ENCODE measurements at places on chromosomes 4 and X.

DNA sequence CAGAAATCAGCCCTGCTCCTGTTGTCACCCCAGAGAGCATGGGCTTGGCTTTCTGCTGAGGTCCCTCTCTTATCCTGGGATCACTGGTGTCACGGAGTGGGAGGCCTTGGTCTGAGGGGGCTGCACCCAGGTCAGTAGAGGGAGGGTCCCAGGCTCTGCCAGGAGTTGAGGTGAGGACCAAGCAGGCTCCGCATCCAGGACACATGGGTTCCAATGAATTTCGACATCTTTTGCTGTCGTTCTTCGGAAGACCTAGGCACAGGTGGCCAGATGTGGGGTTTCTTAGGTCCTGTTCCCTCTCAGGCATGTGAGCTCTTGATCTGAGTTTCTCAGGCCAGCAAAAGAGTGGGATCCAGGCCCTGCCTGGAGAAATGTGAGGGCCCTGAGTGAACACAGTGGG, 10.0 kb downstream of the MAGEA4 start:
- no peak for DNase-seq

- DNase-seq: no peak
Observed at GRCh38 chr4:167196344-167197012, 37.8 kb downstream of the SPOCK3 start.

DNA sequence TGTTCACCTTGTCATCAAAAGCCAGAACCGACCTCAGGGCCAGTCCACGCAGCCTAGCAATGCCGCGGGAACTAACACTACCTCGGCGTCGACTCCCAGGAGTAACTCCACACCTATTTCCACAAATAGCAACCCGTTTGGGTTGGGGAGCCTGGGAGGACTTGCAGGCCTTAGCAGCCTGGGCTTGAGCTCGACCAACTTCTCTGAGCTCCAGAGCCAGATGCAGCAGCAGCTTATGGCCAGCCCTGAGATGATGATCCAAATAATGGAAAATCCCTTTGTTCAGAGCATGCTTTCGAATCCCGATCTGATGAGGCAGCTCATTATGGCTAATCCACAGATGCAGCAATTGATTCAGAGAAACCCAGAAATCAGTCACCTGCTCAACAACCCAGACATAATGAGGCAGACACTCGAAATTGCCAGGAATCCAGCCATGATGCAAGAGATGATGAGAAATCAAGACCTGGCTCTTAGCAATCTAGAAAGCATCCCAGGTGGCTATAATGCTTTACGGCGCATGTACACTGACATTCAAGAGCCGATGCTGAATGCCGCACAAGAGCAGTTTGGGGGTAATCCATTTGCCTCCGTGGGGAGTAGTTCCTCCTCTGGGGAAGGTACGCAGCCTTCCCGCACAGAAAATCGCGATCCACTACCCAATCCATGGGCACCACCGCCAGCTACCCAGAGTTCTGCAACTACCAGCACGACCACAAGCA, 898 bp downstream of the UBQLN2 start:
- DNase-seq: no peak

GRCh38 chr4:123046096-123046495, 123.7 kb upstream of the NUDT6 start:
- DNase-seq: no peak

- no peak for DNase-seq
Observed at GRCh38 chr4:185213877-185214276, 4.5 kb downstream of the SNX25 start.

- no peak for DNase-seq
Observed at GRCh38 chrX:20743046-20743445, 476.3 kb upstream of the RPS6KA3 start.

- DNase-seq: no peak
Observed at GRCh38 chr4:75065909-75066308, 133.0 kb downstream of the PARM1 start.

DNA sequence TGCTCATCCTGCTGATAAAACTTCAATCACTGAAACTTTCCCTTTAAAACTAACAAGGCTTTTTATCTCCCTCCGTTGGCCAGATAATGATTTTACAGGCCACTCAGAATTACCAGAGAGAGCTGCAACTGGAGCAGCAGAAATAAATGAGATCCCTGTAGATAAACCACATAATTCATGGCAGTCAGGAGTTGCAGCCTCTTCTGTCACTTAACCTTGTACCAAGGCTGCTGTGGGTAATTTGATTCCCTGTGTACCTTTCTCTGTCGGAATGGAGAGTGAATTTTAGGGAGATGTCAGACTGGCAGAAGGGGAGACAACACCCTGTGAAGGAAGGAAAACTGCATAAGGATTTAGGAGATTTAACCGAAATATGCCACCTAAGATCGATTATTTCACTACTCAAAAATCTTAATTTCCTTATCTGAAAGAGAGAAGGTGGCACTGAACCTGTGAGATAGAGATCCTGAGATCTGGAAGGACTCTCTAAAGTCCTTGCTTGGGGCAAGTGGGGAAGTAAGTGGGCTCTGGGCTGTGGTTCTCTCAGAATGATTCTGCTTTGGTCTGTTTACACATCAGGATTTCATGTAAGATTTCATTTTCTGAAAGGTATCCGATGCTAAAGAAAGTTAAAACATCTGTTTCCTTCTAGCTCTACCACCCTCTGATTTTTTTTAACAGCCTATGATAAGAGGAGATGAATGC, 14.3 kb upstream of the TSPAN5 start:
- no peak for DNase-seq

GRCh38 chr4:25667931-25668557, 12.4 kb downstream of the SLC34A2 start:
- DNase-seq: no peak

- DNase-seq: no peak
Observed at GRCh38 chrX:106897259-106897658, 5.9 kb downstream of the RIPPLY1 start.

- no peak for DNase-seq
Observed at GRCh38 chr4:97411356-97411755, 731.9 kb downstream of the STPG2 start.

DNA sequence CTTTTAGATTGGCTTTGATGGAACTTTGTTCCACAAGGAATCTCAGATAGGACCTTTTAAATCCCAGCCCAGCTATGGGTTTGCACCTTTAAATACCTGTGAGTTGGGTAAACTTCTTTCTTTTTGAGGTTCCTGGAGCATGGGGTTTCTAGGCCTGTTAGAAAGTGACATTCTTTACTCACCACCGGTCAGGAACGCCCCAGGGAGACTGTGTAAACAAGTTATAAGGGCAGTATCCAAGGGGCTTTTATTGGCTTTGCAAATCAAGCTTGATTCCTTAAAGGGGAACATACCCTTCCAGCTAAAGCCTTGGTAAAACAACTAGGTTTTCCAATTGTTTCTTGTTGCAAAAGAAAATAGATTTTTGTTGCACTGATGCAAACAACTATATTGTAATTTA, 93.4 kb downstream of the TENT5D start:
- no peak for DNase-seq

- no peak for DNase-seq
Observed at GRCh38 chrX:149650162-149650561, 18.6 kb upstream of the TMEM185A start.

DNA sequence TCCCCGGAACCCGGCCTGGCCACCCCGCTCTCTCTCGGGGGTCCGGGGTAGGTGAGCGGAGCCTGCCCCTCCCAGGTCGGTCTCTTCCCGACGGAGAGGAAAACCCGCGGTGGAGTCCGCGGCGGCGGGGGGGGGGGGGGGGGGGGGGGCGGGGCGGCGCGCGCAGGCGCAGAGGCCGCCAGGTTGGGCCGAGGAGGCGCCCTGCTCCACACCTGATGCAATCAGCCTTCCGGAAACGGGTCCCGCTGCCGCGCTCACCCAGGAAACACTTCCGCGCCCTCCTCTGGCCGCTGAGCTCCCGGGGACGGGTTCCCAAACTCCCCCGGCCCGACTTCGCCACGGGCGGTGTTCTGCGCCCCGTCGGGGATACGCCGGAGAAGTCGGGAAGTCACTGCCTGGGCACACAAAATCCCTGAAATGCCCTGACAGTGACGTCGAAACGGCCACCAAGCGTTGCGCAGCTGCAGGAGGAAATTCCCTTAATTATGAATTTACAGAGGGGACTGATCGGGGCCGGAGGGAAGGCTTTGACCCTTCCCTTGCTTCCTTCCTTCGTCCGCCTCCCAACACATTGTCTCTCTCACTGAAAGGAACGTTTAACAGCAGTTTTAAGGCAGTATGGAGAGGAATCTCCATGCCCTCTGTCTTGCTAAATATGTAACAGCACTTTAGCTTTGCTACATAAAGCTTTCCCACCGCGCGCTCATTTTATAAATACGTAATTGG, 2.1 kb upstream of the APBB2 start:
- peak; percentile 93 for DNase-seq

DNA sequence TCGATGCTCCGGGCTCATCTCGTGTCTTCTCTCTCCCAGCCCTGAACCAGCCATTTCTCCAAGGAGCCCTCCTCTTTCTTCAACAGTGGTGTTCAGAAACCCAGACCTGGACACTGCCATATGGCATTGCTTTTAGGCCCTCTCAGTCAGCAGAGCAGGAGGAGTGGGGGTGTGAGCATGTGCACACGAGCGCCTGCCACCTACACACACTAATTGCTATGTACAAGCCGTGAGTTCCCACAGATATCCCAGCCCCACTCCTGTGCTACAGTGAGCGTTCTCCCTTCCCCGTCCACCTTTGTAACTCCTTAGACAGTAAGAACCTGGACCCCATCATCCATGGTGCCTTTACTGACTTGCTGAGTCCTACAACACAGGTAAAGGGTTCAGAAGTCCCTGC, 53.8 kb downstream of the TNIP2 start:
- DNase-seq: no peak

DNA sequence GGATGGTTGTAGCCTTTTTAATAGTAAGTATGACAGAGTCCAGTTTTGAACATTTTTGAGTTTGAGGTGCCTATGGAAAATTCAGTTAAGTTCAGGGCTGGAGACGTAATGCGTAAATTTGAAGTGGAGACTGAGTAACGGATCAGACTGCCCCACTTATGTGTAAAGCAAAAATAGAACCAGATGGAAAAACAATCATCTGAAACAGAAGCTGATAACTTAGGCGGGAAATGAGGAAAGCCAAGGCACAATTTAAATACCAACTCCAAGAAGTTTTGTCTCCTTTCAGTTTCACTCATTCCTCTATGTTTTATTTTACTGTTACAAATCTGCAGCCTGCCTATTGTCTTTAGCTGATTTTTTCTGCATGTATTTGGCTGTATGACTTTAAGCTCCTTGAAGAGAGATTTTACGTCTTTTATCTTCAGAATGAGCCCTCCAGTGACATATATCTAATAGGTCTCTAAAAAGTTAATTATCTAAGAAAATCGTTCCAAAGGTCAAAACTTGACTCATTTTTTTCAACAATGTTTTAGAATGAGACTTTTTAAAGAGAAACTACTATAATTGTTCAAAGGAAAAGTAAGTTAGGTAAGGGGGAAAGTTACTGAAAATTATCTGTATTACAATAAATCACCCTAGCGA, 1.1 kb downstream of the SGCB start:
- no peak for DNase-seq

GRCh38 chr4:148530114-148530513, 87.9 kb upstream of the NR3C2 start:
- no peak for DNase-seq

DNA sequence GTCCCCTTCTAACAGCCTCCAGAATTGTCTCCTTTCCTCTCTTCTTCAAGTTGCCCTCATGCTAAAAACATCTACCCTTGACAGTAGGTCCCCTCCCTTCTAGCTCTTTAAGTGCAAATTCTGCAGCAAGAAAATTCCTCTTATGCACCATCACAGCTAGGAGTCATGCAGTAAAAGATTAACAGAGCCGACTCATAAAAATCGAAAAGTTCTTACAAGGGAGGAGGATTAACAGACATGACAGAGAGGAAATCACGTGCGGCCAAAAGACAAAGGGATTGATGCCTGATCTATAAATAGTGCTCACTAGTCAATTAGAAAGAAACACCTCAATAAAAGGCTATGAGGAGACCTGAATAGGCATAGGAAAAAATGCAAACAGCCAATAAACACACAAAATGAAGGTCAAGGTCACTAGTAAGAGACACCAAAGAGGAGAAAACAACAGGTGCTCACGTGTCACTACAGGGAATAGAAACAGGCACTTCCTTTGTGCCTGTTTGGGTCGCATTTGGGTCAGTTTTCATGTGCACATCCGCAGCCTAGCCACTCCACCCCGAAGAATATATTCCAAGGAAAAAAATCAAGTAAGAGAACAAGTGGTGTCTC, 3.4 kb downstream of the RNF212 start:
- no peak for DNase-seq

DNA sequence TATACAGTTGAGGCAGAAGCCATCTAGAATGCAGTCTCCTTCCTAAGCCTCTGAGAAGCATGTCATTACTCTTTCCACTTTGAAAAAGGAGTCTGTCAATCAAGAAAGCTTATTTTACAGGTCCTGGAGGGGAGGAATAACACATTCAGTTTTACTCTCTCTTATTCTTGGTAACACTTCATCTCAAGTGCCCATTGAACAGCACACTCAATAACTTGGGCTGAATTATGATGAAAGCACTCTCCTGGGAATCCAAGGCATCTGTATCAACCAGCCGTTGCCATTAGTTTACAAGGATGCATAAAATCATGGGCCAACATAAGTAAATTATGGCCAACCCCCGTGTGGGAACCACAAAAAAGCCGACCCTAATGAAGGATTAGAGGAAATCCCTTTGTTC, 282.4 kb downstream of the C4orf33 start:
- no peak for DNase-seq

GRCh38 chr4:100189820-100190642, at the start of gene DDIT4L:
TSS of gene DDIT4L (minus strand) at chr4:100190468. CDS start at chr4:100189983, 485 bp downstream.
- peak; percentile 44 for DNase-seq

DNA sequence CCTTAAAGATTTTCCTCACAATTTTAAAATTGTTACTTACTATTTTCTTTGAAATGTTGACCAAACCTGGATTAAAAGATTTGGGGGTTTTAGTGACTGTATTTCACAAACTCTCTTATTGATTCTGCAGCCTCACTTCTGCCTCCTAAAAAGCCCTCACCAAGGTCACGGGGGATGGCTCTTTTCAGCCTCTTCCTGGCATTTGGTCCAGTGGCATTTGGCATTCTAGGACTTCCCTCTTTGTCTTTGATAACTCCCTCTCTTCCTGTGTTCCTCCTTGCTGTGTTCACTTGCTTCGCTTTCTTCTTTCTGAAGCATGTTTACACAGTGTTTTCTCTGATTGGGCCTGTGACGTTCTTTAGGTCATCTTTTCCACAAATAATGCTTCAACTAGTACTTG, 21.5 kb downstream of the PKD2 start:
- DNase-seq: no peak

GRCh38 chrX:19195243-19195610, 73.0 kb upstream of the ADGRG2 start:
- DNase-seq: no peak

GRCh38 chr4:175499735-175500352, 312.2 kb downstream of the GPM6A start:
- peak; percentile 58 for DNase-seq

GRCh38 chr4:168317621-168318020, 931 bp downstream of the DDX60 start:
- no peak for DNase-seq

- no peak for DNase-seq
Observed at GRCh38 chr4:100261346-100261745, 71.1 kb upstream of the DDIT4L start.

GRCh38 chrX:19624739-19625138, 109.4 kb upstream of the MAP3K15 start:
- DNase-seq: no peak

GRCh38 chr4:92714640-92715039, 410.9 kb downstream of the GRID2 start:
- no peak for DNase-seq

All from upper lobe of left lung (tissue), 6 donors.